ENCODE measurements at places on chromosomes 3 and 15.

DNA sequence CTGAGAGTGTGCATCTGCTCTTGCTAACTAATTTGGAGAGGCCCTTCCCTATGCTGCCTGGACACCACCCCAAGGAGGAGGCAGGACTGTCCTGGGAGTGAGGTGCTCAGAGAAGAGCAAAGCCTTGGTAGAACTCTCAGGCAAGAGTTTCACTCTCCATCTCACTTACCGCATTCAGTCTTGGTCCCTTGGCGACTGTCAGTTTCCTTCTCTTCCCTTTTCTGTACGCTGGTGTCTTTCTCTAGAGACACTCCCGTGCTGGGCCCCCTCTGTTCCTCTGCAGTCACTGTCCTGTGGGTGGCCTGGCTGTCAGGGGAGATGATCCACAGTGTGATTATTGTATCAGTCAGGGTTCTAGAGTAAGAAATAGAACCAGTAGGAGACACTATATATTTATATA lies 44.0 kb downstream of the IDH2 start:
- no peak for DNase-seq

- no peak for DNase-seq
These were observed 31.9 kb upstream of the SPTSSB start for GRCh38 chr3:161403251-161403650.

GRCh38 chr3:62019906-62020305 lies 353.4 kb downstream of the FEZF2 start:
- no peak for DNase-seq

DNA sequence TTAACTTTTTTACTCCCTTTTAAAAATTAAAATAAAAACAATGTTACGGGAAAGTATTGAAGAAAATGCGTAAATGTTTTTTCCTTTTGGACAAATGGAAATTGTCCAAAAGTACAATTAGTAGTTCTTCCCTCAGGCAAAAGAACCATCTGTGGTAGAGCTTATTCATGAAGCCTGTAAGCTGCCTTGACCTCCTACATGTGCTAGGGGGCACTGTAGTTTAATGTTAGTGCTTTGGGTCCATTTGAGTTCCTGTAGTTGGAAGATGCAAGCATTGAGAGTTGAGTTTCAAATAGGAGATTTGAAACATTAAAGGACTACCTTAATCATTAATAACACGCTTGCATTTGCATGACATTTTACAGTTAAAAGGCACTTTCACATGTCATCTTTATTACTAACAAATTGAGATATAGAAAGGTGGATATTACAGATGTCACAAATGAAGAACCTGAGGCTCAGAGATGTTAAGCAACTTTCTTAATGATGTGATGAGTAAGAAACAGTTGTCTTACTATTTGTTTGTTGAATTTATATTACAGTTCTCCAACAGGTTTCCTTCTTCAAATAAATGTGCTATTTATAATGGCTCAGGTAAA lies 1.8 kb upstream of the ZNF385D start:
- no peak for DNase-seq

DNA sequence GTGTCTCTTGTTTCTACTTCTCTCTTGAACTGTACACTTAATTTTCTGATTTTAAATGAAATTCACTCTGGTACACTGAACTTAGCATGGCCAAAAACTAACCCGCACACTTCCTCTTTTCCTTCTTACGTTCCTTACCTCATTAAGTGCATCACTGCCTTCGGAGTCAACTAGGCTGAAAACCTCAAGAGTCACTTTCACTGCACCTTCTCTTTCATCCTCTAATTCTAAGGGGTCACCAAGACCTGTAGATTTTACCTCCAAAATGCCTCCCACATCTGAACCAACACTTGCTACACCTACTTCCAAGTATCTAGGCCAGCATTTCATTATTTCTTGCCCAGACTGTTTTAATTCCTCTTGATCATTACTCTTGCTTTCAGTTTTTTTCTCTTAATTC lies 6.6 kb downstream of the CBLB start:
- DNase-seq, result no peak

DNA sequence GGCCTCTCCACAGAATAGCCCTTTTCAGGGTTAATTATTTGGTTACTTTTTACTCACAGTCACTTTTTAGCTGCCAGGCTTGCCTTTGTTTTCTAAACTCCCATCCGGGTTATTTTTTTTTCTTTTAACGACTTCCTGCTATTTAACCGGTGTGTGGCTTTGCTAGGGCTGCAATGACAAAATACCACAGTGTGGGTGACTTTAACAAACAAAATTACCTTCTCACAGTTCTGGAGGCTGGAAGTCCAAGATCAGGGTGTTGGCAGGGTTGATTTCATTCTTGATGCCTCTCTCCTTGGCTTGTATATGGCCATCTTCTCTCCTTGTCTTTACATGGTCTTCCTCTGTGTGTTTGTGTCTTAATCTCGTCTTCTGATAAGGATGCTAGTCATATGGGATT lies 91.5 kb downstream of the IL1RAP start:
- DNase-seq, result no peak

GRCh38 chr3:135965129-135965505 lies 411 bp upstream of the PPP2R3A start:
- DNase-seq, result no peak

GRCh38 chr3:5296362-5296761 lies 108.9 kb downstream of the EDEM1 start:
- DNase-seq, result no peak

DNA sequence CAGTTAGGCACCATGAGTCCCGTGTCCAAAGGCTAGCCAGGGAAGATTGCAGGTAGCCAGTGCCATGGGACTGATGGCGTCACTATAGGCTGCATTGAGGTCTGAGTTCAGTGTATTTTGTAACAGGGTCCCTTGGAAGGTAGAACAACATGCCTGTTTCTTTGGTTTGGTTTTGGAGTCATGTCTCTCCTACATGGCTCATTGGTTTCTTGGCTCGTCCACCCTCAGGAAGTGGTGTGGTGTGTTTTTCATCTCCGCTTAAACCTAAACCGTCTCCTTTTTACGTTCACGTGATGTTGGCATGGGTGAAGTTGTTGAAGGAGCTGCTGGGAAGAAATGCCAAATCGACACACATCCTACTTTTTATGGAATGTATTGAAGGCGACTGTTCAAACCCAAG lies 71.6 kb downstream of the FLNB start:
- no peak for DNase-seq
